ENCODE measurements at places on chromosomes 11 and 22. TPM values are rescaled to one million over a fixed set of nuclear protein-coding genes. Genes with fewer than 3 reads are reported as not detected.

GRCh38 chr11:106277484-106277883, 200.0 kb downstream of the AASDHPPT start:
- no peak for DNase-seq

- DNase-seq = no peak
Measured at GRCh38 chr11:103433386-103434072, 324.3 kb downstream of the DYNC2H1 start.

DNA sequence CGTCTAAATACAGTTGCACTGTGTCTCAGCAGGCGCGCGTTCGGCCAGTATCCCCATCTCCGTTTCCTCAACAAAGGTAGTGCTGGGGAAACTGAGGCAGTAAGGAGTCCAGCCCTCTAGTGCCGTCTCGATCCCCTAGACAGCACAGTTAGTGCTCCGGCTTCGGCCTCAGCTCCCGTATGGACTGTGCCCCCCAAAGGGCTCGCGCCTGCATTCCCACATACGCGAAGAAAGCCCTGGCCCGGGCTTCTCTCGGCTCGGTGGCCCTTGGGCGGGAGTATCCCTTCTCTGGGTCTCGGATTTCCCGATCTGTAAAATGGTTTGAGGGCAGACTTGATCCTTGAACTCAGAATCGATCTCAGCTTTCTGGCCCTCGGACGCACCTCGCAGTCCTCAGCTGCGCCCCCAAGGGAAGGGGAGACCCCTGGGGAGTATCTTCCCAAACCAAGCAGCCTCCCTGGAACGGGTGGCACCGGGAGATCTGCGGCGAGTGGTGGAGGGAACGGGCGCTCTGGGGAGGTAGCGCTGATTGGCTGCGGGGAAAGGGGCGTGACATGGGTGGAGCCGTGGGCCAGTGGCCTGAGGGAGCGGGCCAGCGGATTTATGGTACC, 759 bp upstream of the PEX16 start:
- DNase-seq = peak; percentile 87

GRCh38 chr11:123977731-123978347, at the start of gene OR10S1:
OR10S1 (minus strand) TSS chr11:123977781; CDS start chr11:123977664, 117 bp downstream.
- no peak for DNase-seq

DNA sequence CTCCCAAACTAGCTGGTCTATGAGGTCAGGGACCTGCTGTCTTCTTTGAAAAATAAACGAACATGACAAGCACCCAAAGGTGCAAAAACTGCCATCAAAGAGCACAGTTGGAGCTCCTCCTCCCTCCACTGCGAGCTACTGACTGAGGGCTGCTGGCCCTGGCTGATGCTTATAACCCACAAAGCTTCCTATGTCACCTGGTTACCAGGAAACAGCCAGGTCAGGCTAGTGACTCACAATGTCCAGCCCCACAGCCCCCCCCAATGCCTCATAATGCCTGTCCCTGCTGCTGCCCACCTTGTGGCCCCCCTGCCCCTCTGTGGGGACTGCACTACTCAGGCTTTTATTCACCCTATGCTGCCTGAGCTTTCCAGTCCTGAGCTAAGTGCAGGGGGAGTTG, at the start of gene DRICH1:
TSS of gene DRICH1 (minus strand) at position 144 of the 400 bp plus-strand sequence. CDS start 298 bp downstream, outside the sequence.
- no peak for DNase-seq

DNA sequence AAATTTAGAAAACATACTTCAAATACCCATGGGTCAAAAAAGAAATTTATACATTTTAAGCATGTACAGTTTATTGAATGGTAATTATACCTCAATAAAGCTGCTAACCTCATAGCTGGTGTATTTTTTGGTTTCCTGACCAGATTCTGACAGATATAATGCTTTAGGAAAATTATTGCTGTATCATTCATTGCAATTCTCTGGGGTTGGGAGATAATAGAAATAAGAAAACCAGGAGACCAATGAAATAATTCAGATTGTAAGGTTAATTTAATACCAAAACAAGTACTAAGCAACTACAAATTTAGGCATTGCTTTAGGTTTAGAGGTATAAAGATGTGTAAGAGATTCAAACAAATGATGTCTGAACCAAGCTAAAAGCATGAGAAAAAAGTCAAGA, 120.1 kb downstream of the ENTHD1 start:
- no peak for DNase-seq

DNA sequence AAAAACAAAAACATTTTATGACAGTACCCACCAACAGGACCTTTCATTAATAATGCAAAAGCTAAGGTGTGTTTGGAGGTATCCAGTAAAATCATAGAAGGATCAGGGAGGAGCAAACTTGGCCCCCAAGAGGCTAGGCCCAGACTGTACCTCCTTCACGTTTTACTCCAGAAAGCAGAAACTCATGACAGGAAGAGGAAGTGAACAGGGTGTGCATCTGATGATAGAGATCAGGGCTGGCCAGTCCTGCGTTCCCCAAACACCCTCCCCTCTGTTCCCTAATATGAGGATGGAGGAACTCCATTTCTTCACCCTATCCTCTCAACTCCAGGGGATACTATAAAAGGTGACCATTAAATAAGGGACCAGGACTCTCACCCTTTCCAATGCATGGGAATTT, 10.2 kb upstream of the MS4A12 start:
- DNase-seq = no peak

DNA sequence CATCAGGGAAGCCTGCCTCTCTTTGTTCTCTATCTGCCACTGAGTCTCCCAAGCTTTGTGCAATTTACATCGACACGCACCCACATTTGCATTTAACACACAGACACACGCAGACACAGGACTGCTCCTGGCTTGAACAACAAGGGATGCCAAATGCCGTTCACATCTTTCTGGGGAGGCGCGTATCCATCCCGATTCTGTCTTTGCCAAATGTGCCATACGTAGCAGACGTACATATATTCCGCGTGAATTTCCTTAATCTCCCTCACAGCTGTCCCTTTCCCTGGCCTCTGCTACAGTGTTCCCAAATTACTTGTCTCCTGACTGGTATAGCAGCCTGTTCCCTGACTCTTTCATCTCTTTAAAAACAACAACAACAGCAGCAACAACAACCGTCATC, 409.5 kb downstream of the MIAT start:
- no peak for DNase-seq

DNA sequence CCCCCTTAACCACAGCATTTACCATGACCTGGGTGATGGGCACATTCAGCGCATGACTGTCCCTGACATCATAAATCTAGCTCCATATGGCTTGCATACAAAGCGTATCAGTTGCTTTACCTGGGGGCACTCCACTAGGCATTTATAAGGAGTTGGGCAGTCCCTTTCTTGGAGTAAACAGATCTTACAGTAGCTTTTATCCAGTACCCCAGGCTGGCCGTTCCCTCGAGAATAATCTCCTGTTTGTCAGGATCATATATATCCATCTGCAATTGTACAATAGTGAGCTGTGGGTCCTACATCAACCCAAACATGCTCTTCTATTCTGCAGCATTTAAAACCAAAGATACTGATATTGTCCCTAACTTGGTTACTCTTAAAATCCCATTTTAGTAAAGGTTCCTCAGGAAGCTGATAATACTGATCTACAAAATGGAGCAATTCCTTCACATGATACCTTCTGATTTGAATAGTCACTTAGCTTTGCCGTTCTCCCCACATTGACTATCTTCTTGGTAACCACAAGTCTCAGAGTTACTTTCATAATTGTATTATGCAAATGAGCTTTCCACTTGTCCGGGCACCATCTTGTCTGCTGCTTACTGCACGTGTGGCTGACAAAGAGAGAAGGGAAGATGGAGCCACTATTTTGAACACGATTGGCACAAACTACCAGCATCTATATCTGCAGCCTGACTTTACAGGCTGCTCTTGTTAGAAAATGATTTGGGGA, 205.0 kb downstream of the CWF19L2 start:
- DNase-seq = no peak

- DNase-seq = no peak
Measured at GRCh38 chr11:34775417-34775888, 140.7 kb downstream of the APIP start.

- DNase-seq = no peak
Measured at GRCh38 chr22:39267974-39268373, 23.2 kb upstream of the PDGFB start.

DNA sequence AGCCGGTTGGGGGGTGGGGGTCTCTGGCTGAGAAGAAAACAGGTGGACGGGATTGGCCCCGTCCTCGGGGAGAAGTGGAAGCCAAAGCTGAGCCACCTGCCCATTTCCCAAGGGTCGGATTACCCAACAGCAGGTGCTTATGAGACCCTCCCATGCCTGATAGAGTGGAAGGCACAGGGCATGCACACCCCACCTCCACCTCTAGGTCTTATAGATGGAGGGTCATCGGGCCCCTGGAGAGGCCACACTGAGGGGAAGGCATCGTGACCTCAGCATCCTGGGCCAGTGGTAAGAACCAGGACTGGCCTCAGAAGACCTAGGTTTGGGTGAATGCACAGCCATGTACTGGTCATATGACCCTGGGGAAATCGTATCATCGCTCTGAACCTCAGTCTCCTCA, 85.9 kb downstream of the BUD13 start:
- no peak for DNase-seq

GRCh38 chr11:117517097-117517496, 189.4 kb downstream of the CEP164 start:
- DNase-seq = no peak

- DNase-seq = no peak
Measured at GRCh38 chr22:34429314-34429713, 509.0 kb upstream of the LARGE1 start.

- DNase-seq = no peak
Measured at GRCh38 chr11:64372802-64373597, 14.0 kb downstream of the RPS6KA4 start.

GRCh38 chr11:1770528-1770927, 6.8 kb upstream of the CTSD start:
- no peak for DNase-seq

GRCh38 chr11:112882494-112883381, 78.5 kb upstream of the NCAM1 start:
- DNase-seq = peak; percentile 36

DNA sequence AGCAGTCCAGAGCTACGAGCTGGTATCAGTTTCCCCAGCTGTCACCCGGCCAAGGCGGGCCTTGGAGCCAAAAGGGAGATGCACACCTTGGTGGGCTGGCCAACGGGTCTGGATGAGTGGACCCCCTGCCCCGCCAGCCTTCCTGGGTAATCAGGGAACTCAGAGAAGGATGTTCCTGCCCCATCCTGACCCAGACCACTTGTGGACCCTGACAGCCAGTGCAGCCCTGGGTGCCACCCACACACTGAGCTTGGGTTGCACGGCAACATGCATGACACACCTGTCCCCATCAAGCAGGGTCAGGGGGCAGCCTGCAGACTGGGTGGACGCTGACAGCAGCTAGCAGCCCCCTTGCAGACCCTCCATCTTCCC, 8.6 kb downstream of the SLC25A1 start:
- no peak for DNase-seq

DNA sequence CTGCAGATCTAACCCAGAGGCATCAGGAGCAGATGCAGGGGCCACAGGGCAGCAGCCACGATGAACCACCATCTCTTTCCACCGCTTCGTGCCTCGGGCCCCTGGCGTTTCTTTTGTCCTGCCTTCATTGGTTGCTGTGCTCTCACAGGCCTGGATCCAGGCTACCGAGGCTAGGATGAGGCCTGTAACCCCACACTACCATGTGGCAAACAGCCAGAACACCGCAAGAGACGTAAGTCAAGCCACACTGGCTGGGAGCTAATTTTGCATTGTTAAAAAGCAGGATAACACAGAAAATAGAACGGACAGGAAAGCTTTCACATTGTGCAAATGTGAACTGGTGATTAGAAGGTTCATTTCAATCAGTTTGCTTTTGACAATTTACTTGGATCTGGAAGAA, 15.7 kb upstream of the ARFGAP3 start:
- no peak for DNase-seq

The CEP126 gene
- total RNA-seq = 3.3 TPM

The XKR3 gene
- not detected for total RNA-seq

The PGA4 gene
- 3.0 TPM for total RNA-seq

The INPP5J gene
- total RNA-seq = 26.4 TPM
